Vagina (tissue), 2 donors: ENCODE measurements at places on chromosomes 4 and X. TPM values are rescaled to one million over a fixed set of nuclear protein-coding genes. Genes with fewer than 3 reads are reported as not detected.

The KDR gene
- 19.4 TPM for total RNA-seq

DNA sequence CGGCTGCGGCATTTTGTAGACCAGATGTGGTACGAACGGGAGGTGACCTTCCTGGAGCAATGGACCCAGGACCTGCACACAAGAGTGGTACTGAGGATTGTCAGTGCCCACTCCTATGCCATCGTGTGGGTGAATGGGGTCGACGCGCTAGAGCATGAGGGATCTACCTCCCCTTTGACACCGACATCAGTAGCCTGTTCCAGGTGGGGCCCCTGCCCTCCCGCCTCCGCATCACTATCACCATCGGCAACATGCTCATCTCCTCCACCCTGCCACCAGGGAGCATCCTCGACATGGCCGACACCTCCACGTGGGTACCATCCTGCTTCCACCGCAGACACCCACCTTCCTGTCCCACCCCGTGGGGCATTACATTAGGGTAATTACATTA lies 46.2 kb downstream of the SMARCA5 start:
- no peak for DNase-seq

DNA sequence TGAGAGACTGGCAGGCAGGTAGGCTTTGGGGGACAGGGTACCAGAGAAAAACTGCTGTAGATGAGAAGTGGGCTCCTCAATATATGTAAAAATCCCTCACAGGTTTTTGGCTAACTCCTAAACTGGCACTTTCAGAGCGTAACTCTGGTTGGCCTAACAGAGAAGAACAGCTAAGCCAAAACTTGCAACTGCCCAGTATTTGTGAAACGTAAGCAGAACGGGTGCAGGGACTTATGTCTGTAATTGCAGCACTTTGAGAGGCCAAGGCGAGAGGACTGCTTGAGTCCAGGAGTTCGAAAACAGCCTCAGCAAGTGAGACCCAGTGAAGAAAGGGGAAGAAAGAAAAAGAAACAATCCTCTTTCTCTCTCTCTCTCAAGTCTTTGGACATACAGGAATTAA lies 25.0 kb downstream of the EIF4E start:
- DNase-seq: no peak

- DNase-seq: no peak
These were observed 850.9 kb downstream of the FAM133A start for GRCh38 chrX:94524867-94525266.

The MBNL3 gene
- total RNA-seq: 10.1 TPM

DNA sequence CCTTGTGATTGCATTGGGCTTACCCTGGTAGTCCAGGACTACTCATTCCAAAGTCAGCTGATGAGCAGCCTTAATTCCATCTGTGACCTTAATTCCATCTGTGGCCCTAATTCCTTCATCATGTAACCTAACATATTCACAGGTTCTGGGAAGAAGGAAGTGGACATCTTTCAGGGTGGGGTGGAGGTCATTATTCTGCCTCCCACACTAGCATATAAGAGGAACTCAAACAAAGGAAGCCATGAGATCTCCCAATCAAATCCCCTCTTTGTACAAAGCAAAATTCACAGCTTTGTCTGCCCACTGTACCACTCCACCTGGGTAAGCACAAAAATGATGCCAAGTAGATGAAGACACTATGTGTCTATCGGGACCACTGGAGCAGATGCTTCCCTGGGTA lies 87.3 kb downstream of the SLC2A9 start:
- DNase-seq: no peak

- no peak for DNase-seq
These were observed 78.9 kb upstream of the SLC4A4 start for GRCh38 chr4:71259911-71260331.

- no peak for DNase-seq
These were observed 5.4 kb upstream of the NAA11 start for GRCh38 chr4:79331126-79331876.

GRCh38 chrX:141279476-141279875 lies 37.2 kb upstream of the SPANXC start:
- no peak for DNase-seq

DNA sequence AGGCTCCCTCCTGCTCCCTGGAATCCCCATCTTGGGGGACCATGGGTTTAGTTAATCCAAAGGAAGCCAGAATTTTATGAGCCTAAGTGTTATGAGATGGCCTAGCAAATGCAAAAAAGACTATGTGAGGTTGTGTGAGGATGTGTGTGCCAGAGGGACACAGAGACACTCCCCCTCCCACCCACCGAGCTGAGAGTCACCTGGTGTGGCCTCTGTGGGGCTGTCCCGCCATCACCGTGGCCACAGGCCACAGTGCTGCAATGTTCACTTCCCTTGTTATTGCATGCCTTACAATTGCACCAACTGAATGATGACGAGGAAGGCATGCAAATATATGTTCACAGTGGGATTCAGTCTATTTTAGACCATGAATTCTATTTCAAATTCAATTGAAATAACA lies 601 bp upstream of the FGFBP2 start:
- DNase-seq: no peak

The AMER1 gene
- 4.9 TPM for total RNA-seq

The TLR3 gene
- 10.6 TPM for total RNA-seq

DNA sequence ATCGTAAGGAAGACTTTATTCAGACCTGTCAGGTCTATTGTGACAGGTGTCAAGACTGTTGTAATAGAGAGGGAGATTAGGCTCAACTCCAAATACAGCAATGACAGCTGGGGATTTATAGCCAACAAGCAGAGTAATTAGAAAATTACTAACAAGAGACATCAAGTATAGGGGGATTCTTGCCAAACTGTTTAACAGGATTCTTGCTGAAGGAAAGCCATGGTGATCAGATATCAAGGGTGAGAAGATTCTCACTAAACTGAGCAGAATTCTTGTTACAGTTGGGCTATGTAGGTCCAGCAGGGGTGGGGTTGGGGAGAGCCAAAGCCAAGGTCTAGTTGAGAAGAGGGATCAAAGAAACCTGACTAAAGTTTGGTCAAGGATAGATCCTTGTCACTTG lies 461.0 kb upstream of the GALNT7 start:
- no peak for DNase-seq

DNA sequence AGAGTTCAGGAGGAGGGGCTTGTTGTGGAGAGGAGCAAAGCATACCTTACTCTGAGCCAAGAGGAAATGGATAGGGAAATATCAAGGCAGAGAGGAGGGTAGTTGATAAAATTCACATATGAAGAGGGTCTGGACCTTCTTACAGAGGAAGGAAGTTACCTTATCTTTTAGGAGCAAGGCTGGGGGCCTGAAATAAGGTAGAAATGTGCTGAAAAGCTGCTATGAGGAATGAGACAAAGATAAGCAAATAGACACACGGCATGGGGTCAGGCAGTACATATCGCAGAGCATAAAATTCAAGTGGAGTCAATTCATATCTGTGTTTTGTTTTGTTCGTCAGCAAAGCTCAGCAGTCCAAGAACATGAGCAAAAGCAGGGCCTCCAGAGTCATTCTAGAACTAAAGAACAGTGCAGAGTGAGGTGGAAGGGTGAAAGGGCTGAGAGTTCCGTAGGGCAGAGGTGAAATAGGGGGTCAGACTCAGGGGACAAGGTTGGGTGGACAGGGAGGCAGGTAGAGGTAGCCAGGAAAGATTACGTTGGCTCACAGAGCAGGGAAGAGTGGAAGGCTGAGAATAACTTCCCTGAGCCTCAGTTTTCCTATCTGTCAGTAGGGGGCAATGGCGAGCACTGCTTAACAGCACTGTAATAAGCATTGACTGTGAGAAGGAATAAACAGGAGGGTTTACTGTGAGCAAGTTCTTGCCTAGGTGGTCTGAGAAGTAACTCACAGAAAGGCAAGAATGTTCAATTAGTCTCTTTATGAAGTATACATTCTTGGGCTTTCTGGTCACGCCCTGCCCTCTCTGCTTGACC lies 9.2 kb downstream of the VSIG4 start:
- no peak for DNase-seq

The SLC2A9 gene
- 7.9 TPM for total RNA-seq

GRCh38 chrX:103464774-103465117 lies 54.5 kb downstream of the RAB40A start:
- no peak for DNase-seq

DNA sequence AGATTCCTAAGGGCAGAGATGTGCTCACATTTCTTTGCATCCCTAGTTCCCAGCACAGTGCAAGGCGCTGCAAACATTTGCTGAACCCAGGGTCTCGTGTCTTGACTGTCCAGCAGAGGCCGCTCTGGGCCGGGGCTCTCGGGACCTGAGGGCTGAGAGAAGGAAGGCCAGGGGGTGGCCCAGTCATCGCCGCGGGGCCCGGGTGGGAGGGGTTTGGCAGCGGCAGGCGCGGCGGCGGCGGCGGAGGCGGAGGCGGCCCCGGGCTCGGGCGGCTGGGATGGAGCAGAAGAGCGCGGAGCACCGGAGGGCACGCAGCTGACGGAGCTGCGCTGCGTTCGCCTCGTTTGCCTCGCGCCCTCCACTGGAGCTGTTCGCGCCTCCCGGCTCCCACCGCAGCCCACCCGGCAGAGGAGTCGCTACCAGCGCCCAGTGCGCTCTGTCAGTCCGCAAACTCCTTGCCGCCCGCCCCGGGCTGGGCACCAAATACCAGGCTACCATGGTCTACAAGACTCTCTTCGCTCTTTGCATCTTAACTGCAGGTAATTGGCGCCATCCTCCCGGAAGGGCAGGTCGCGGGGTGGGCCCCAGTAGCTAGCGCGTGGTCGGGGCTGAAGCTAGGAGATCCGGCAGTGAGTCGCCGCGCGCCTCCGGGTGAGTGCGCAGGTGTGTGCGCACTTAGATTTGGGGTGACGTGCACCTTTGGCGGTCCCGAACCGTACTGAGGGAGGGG lies at the start of gene PARM1:
Gene PARM1 (plus strand): TSS at position 285 of the 730 bp plus-strand sequence. CDS start 212 bp downstream, at position 497.
- peak; percentile 92 for DNase-seq

The CTAG2 gene
- total RNA-seq: not detected

DNA sequence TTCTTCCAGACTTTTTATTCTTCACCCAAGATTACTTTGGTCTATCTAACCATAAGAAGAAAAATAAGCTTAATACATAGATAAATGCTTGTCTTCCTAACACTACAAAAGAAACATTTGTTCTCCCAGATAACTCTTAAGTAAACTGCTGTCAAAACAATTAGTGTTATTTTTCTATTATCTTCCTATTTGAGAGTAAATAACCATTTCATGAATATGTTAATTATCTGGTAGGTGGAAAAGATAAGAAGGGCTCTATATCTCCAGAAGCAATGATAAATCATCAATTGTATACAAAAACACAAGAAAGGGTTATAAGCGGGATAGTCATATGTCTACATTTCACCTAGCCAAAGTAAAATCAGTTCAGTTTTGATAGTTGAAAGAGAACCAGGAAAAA lies 180.4 kb downstream of the ZIC3 start:
- no peak for DNase-seq

- no peak for DNase-seq
These were observed 78.4 kb upstream of the GC start for GRCh38 chr4:71862315-71862714.

The PPM1K gene
- total RNA-seq: 22.8 TPM

DNA sequence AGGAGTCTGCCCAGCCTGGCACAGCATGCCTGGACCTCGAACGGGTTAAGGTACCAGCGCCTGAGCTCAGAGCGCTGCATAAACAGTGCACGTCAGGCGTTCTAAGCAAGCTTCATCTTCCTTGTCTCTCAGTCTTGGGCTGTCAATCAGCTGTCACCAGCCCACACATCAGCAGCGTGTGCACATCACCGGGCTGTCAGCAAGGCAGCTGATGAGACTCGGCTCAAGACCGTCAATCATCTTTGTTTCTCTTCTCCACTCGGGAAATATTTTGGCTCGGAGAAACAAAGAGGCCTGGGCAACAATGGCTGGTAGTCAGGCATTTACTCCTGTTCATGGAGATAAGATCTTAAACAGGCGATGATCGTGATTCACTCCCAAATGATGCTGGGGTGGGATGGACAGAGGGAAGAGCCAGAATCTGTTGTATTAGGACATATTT lies 141.3 kb downstream of the LDB2 start:
- no peak for DNase-seq

- no peak for DNase-seq
These were observed 12.5 kb upstream of the PPARGC1A start for GRCh38 chr4:23902222-23902804.

The PRDM8 gene
- 15.0 TPM for total RNA-seq

- no peak for DNase-seq
These were observed 32.7 kb downstream of the RUFY3 start for GRCh38 chr4:70754470-70754869.

The ERAS gene
- total RNA-seq: not detected

DNA sequence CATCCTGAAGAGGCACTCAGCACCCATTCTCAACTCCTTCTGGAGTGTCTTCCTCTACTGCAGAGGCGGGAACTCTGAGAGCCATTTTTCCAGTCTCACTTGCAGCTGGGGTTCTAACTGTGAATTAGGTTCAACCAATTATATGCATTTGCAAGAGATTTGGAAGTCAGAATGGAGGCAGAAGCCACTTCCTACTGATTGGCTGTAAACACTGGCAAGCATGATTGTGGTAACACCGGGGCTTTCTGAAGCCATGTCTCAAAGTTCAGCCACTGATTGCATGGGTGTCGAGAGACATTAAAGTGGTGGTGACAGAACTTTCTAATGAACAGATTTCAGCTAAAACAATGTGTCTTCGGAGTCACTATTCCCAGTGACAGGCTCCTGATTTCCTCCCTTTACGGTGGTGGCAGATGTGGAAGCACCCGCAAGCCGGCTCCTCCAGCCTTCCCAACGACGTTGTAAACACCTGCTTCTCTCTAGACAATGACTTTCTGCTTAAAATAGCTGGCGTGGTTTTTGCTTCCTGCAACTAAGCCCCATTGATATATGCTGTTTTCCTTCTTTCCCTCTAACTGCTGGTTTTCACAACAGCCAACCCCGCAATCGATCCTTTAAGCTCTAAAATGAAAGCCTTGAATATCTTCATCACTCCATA lies 92.0 kb downstream of the IRF2 start:
- no peak for DNase-seq

- DNase-seq: no peak
These were observed 124.1 kb upstream of the TBL1X start for GRCh38 chrX:9340598-9341290.

The NOCT gene
- total RNA-seq: 4.2 TPM

GRCh38 chr4:71288875-71289274 lies 49.9 kb upstream of the SLC4A4 start:
- DNase-seq: no peak

The CT55 gene
- not detected for total RNA-seq

The BGN gene
- total RNA-seq: 106 TPM

DNA sequence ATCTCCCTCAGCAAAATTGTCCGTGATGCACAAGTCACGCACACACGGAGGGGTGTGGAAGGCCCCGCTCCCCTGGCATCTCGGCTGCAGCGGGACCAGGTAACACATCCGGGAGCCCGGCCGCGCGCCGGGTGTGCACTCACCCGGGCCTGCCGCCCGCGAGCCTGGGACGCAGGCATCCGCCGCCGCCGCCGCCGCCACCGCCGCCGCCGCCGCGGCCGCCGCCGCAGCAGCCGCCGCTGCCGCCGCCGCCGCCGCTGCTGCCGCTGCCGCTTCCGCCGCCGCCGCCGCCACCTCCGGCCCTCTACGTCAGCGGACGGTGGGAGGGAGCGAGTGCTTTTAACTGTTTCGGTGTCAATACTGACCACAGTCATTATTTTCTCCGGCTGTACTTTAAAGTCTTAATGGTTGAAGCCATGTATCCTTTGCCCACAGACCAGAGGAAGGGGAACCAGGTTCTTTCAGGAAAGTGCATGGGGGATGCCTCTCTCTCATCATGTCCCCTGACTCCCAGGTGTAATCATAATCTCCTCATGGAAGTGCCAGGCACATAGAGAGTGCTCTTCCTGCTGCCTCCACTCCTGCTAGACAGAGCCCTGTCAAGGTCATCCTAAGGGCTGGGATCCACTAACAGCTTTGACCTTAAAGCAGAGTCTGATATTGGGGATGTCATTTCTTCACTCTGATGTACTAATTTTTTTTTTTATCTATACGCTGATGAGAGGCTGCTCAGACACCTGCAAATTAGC lies 38.0 kb downstream of the MAGEE2 start:
- no peak for DNase-seq
